ENCODE measurements at places on chromosomes 2 and 18. TPM values are rescaled to one million over a fixed set of nuclear protein-coding genes. Genes with fewer than 3 reads are reported as not detected.

DNA sequence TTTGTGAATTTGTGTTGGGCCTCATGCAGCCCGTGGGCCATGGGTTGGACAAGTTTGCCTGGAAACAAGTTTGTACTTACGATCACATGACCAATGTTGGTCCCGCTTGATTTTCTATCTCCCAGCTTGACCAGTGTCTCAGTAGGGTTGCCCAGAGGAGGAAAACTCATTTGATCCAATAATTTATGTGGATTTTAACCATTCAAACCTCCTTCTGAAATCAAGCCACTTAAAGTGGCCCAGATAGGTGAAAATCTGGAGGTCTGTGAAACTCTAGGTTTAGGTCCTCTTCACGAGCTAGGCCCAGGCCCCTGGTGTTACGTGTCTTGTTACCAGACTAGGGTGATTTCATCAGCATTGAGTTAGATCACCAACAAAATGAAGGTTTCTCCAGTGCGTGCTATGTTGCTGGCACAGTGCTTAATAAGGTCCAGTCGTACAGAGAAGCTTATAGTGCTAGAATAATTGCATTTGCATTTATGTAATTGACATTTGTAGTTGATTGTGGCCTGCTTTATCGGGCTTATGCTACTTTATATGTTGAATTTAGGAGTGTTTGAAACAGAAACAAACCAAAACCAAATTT is 4.4 kb downstream of the ACTR2 start:
- peak overlapping the region; percentile 44 for H3K4me3 ChIP-seq
- peaks cover 62% of the 10 kb centered on the region for H3K4me1 ChIP-seq
- no peak for DNase-seq
- H3K36me3 ChIP-seq: peaks cover 5% of the 10 kb centered on the region

CD28 gene
- total RNA-seq: 0.05 TPM

- H3K4me1 ChIP-seq: peaks cover 65% of the 10 kb centered on the region
- no peaks in the 10 kb centered on the region for H3K36me3 ChIP-seq
- no peak overlapping the region for H3K4me3 ChIP-seq
- no peaks in the 10 kb centered on the region for H3K27me3 ChIP-seq
- no peak for DNase-seq
Observed at GRCh38 chr2:233385489-233386044, 31.3 kb downstream of the DGKD start.

PDE11A gene
- total RNA-seq: 2.4 TPM

GRCh38 chr18:28018351-28018750 is 158.6 kb downstream of the CDH2 start:
- peaks cover 4% of the 10 kb centered on the region for H3K36me3 ChIP-seq
- H3K27me3 ChIP-seq: no peaks in the 10 kb centered on the region
- H3K4me1 ChIP-seq: peaks cover 20% of the 10 kb centered on the region
- no peak overlapping the region for H3K27ac ChIP-seq
- H3K4me3 ChIP-seq: no peak overlapping the region

- H3K27ac ChIP-seq: peak overlapping the region; percentile 96
- H3K4me1 ChIP-seq: peaks cover 54% of the 10 kb centered on the region
- H3K36me3 ChIP-seq: peaks cover 3% of the 10 kb centered on the region
- no peak for DNase-seq
Observed at GRCh38 chr2:164896226-164896625, 54.6 kb upstream of the COBLL1 start.

GRCh38 chr2:21256006-21256405 is 132.2 kb downstream of the TDRD15 start:
- no peak for DNase-seq
- H3K27me3 ChIP-seq: no peaks in the 10 kb centered on the region
- H3K27ac ChIP-seq: no peak overlapping the region
- H3K4me3 ChIP-seq: no peak overlapping the region
- H3K36me3 ChIP-seq: no peaks in the 10 kb centered on the region

NPHP1 gene
- total RNA-seq: 3.3 TPM

- H3K4me3 ChIP-seq: no peak overlapping the region
- H3K36me3 ChIP-seq: peaks cover 35% of the 10 kb centered on the region
- no peaks in the 10 kb centered on the region for H3K27me3 ChIP-seq
- no peak for DNase-seq
- H3K4me1 ChIP-seq: peaks cover 15% of the 10 kb centered on the region
Observed at GRCh38 chr2:232838406-232838874, 31.6 kb upstream of the SNORC start.

DHRS9 gene
- total RNA-seq: not detected

DNA sequence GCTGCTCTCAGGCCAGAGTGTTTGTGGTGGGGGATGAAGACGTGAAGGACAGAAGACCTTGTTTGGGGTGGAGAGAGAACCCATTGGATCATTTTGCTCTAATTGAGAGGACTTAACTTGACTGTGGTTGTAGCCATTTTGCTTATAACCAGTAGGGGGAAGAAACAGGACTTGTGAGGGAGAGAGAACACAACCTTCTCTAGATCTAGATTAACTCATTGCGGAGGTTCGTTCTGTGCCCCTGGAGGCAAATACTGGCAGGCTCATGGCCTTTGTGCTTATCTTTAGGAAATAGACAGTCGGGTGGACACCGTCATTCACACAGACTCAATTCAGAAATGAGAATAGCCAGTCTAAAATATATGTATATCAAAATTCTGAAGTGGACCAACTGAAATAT is 147.0 kb upstream of the LHCGR start:
- H3K4me1 ChIP-seq: peaks cover 17% of the 10 kb centered on the region
- no peak for DNase-seq
- no peak overlapping the region for H3K4me3 ChIP-seq
- H3K36me3 ChIP-seq: no peaks in the 10 kb centered on the region
- no peaks in the 10 kb centered on the region for H3K27me3 ChIP-seq
- H3K27ac ChIP-seq: no peak overlapping the region

DSG4 gene
- not detected for total RNA-seq

GRCh38 chr2:234076451-234076850 is 25.9 kb downstream of the SPP2 start:
- no peak overlapping the region for H3K4me3 ChIP-seq
- H3K27me3 ChIP-seq: peaks cover 9% of the 10 kb centered on the region
- DNase-seq: no peak
- H3K4me1 ChIP-seq: peaks cover 14% of the 10 kb centered on the region

GRCh38 chr18:27839141-27839540 is 337.8 kb downstream of the CDH2 start:
- H3K36me3 ChIP-seq: no peaks in the 10 kb centered on the region
- H3K4me1 ChIP-seq: peaks cover 38% of the 10 kb centered on the region
- no peak for DNase-seq
- no peaks in the 10 kb centered on the region for H3K27me3 ChIP-seq

DNA sequence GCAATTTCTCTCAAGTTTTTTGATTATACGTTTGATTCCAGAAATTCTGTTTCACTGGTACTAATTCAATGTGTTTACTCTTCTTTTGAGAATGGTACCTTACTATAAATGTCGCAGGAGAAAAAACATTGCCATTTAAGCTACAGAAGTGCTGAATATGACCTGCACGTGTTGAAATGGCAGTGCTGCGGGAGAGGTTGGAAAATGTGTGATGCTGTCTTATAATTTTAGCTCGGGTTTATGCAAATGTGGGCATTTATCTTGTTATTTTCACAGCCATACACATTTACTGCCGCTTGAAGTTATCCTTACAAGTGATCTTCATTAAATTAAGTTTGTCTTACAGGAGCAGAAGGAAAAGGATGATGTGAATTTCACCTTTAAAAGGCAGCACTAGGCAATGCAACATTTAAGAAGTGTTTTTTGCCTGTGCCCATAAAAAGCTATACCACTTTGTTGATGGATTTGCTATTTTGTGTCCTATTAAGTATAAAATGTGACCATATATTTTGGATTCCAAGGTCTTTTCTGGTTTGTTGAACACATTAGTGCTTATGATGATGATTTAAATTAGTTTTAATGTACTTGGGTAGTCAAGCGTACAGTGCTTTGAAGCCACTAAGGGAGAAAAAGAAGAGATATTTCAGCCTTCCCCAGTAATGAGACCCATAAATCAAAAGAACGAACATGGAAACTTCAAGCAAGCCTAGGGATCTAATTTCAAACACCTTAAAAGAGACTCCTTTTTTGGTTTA is 112.1 kb downstream of the LTBP1 start:
- H3K27me3 ChIP-seq: no peaks in the 10 kb centered on the region
- no peak for DNase-seq
- H3K36me3 ChIP-seq: no peaks in the 10 kb centered on the region
- H3K4me3 ChIP-seq: no peak overlapping the region

DNA sequence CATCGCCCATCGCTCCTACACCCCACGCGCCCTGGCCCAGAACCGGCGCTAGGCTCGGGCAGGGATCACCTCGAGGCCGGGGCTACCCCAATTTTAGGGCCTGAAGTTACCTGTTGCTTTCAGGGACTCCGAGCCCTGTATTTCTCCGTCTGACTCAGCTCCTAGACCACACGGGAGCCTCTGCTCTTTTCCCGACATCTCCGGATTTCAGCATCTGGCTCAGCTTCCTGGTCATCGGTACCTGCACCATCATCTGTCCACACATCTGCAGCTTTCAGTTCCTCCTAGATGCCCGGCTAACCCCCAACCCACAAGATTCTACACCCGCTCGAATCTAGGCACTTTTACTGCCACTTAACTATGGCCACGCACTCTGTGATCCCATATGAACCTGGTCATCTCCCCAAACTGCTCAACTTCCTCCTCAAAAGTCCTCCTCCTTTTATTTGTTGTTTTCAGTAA is 12.1 kb upstream of the HMSD start:
- H3K27me3 ChIP-seq: peaks cover 6% of the 10 kb centered on the region
- H3K36me3 ChIP-seq: peaks cover 2% of the 10 kb centered on the region
- peaks cover 5% of the 10 kb centered on the region for H3K4me1 ChIP-seq
- DNase-seq: no peak

DNA sequence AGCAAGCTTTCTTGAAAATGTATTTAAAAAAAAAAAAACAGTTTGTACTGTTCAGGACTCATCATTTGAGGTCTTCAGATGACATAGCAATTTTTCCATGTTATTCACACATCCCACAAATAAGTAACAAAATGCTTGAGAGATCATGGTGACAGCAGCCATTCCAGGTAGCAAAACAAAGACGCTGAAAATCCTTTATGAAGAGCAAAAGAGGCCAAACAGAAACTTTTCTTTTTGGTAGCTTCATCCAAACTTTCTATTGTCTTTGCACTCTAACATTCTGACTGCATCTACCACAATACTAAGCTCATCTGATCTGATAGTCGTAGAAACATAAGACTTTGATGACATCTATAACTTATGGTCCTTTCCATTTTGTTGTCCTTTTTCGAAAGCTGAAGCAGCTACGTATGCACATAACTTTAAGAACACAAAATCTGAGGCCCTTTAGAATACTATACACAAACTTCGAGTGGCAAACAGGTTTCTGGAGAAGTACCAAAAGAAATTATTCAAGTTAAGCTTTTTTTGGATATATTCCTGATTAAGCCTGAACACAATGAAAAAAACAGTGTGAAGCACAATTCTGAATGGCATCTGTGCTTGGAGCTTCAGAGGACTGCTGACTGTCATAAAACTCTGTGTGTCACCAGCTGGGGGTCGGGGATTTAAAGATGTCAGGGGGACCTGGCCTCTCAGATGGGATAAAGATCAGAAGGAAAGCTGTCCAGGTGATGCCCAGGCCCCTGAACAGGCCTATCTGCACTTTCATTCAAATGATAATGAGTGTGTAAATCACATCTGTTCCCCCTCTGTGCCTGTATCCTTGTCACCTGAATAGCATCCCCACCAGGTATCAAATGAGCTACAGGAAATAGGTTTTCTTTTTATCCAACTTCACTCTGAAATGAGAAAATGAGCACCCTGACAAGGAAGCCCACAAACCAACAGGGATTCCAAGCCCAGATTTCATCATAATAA is 75.8 kb downstream of the ZEB2 start:
- no peak for DNase-seq
- H3K4me1 ChIP-seq: peaks cover 25% of the 10 kb centered on the region
- H3K27ac ChIP-seq: peak overlapping the region; percentile 34
- H3K27me3 ChIP-seq: no peaks in the 10 kb centered on the region
- H3K36me3 ChIP-seq: peaks cover 9% of the 10 kb centered on the region

DNA sequence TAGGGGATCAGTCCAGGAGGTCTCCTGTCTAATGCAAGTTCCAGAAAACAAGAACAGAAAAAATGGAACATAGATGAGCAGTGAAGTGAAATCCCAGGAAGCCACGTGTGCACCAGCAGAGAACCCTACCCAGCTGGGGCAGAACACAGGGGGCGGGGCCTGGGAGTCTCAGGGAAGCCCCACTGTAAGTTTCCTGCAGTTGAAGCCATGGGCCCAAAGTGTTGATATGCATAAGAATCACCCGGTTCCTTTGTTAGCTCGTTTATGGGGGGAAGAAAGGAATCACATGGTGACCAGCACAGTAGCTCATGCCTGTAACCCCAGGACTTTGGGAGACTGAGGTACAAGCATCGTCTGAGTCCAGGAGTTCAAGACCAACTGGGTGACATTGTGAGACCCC is 131.3 kb downstream of the INO80D start:
- DNase-seq: no peak
- no peaks in the 10 kb centered on the region for H3K27me3 ChIP-seq
- no peaks in the 10 kb centered on the region for H3K4me1 ChIP-seq
- H3K27ac ChIP-seq: no peak overlapping the region

DNA sequence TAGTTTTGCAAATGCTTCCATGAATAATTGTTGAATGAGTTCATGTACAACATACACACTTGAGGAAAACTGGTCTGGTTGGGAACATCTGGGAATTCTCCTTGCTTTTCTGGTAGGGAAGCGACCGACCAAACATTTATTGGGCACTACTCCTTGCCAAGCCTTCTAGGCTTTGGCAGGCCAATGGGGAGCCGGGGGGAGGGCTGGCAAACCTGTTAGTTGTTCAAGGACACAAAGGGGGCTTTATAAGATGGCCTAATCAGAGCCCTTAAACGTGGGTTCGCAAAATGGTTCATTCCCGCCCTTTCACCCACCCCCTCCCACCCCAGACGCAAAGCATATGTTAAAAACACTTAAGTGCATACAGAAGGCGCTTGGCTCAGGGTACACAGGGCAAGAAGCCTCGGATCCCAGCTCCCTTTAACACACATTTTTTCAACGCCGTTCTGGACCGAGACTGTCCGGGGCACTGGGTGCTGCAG is 844 bp upstream of the VSNL1 start:
- peaks cover 3% of the 10 kb centered on the region for H3K36me3 ChIP-seq
- no peak overlapping the region for H3K27ac ChIP-seq
- H3K4me3 ChIP-seq: peak overlapping the region; percentile 83
- peaks cover 79% of the 10 kb centered on the region for H3K27me3 ChIP-seq
- no peak for DNase-seq
- peaks cover 30% of the 10 kb centered on the region for H3K4me1 ChIP-seq

L3MBTL4 gene
- 0.41 TPM for total RNA-seq

GRCh38 chr2:97926946-97927345 is 68.8 kb downstream of the TMEM131 start:
- H3K27ac ChIP-seq: no peak overlapping the region
- no peaks in the 10 kb centered on the region for H3K36me3 ChIP-seq
- DNase-seq: no peak

DNA sequence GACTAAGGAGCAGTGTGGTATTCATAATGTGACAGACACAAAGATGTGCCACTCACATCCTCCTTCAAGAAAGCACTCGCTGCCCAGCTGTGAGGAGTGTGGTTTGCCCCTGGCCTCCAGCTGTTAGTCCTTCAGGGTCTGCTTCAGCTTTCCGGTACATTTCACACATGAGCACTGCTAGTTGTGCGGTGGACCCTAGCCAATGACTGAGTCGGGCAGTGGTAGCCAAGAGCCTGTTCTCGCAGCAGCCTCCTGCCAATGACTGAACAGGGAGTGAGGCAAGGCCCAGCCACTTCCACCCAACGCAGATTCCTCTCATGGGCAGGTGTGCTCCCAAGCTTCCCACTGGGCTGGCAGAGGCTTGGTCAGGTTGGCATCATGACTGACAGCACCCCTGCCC is 254.3 kb downstream of the RBM43 start:
- H3K4me3 ChIP-seq: no peak overlapping the region
- H3K27ac ChIP-seq: no peak overlapping the region
- DNase-seq: no peak
- no peaks in the 10 kb centered on the region for H3K27me3 ChIP-seq
